ENCODE measurements at places on chromosomes 2 and 18.

GRCh38 chr2:30162806-30163205, 16.0 kb downstream of the YPEL5 start:
- no peak for DNase-seq

DNA sequence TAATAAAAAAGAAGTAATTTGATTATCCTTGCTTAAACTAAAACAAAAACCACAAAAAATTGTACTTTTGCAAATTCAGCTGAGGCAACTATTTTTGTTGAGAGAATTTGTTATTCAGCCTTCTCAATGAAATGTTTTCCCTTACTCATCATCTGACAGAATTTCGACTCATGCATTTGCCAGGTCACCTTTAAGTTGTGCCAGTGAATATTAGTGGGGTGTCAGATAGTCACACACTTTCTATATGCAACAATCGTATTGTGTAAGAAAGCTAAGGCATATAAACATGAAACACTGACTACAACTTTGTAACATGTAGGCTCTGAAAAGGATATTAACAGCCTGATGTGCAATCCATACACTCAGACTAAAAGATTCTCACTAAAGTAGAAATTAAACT, 1653.1 kb upstream of the SLC39A10 start:
- DNase-seq: no peak

DNA sequence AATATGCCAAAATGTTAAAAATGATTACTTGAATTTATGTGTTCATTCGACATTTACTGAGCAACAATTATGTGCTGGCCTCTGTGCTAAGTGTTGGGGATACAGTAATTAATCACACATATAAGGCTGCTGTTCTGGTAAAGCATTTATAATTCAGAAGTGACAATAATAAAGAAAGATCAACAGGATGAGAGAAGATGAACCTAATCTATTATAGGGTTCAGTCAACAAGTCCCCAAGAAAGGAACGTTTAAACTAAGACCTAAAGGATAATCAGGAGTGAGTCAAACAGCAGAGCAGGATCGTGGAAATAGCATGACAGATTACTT, 60.1 kb upstream of the COX7A2L start:
- DNase-seq: no peak

DNA sequence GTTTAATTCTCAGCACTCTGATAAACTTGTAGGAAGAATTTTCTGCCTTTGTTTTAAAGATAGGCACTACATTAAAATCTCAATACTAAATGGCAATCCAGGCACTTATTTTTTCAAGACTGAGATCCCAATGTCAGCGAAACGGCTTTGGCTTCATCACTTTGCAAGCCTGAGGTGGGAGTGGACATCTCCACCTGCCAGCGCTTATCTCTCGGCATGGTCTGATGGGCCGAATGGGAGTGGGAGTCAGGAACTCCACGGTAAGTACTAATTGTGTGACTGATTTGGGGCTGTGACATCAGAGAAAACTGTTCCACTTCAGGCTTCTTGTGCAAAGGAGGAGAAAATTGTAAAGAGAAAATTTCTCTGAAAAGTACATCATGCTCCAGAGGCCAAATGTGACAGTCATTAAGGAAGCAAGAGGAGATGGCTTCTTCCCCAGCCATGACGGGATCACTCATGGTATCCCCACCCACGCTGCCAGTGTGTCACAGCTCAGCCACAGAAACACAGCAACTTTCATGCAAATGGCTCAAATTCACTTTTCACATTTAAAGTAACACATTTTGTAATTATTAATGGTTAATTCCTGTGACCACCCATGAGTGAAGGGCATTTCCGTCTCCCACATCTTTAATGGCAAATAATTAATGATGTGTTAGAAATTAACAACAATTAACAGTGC, 385.5 kb upstream of the HNRNPA3 start:
- no peak for DNase-seq

GRCh38 chr2:10305254-10305635, 2.5 kb downstream of the HPCAL1 start:
- DNase-seq: no peak

GRCh38 chr2:10499911-10500521, 51.9 kb upstream of the ODC1 start:
- DNase-seq: no peak

DNA sequence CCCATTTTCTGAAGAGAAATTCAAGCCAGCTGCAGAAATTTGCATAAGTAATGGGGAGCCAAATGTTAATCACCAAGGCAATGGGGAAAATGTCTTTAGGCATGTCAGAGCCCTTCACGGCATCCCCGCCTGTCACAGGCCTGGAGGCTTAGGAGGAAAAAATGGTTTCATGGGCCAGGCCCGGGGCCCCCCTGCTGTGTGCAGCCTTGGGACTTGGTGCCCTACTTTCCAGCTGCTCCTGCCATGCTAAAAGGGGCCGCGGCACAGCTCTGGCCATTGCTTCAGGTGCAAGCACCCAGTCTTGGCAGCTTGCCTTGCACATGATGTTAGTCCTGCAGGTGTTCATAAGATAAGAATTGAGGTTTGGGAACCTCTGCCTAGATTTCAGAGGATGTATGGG, 1235.7 kb downstream of the DPP10 start:
- no peak for DNase-seq

DNA sequence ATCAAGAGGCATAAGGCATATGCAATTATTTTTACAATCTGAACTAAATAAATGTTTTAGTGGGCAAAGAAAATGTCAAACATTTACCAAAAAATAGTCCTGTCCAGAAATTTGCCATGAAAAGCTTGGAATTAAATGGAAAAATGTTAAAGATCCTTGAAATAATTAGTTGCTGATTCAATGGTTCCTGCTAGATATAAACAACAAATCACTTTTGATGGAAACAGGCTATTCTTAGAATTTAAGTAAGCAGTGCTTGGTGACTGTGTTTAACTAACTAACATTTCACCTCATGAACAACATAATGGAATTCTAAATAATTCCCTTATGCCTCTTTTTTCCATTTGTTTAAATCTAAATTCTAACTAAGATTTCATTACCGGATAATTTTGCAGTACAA, 3.9 kb downstream of the RND3 start:
- no peak for DNase-seq

DNA sequence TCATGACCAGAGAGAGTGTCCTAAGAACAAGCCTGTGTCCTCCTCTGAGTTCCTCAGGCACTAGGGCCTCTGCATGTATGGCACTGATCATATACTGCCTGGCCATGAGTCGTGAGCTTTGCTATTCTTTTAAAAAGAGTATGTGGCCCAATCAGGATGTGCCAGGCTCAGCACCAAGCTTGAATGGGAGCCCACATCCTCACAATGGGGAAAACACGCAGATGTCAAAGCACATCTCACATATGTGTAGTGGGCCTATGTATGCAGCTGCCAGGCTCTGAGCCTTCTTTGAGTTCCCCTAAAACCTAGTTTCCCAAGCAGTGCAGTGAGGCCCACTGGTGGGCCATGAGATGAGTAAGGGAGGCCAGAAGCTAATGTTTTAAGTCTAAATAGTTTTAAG, 69.9 kb upstream of the SLC1A4 start:
- no peak for DNase-seq

GRCh38 chr2:29065068-29065811, 9.1 kb downstream of the PCARE start:
- DNase-seq: no peak

DNA sequence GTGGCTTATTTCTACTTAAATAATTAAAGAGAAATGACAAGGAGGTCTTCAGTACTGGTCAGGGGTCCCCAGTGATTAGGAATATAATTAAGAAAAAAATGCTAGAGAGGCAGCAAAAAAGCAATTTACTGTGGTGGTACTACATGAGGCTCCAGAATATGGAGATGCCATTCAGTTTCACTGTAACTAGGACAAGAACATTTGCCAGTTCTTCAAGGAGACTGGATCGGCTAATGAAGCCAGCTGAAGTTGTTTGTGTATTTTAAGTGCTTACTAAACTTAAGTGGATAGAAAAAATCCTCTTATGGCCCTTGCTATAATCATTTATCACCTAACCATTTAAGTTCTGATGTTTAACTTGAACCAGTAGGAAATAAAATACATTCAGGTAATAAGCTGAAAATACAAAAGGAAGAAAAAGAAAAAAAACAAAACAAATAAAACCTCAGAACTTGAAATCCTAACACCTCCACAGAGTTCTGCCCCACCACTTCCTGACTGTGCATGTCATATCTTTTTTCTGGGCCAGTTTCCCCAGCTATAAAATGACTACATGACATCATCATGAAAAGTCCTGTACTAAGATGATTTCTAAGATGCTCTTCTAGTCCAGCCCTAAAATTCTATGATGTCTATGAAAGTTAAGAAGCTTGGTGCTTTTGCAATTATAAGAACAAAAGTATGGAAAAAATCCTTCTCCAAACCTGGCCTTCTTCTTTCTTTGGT, 98.0 kb downstream of the TRABD2A start:
- DNase-seq: no peak

GRCh38 chr2:166181813-166182154, 54.0 kb upstream of the SCN1A start:
- no peak for DNase-seq

GRCh38 chr18:3441290-3441689, 8.7 kb upstream of the TGIF1 start:
- no peak for DNase-seq

GRCh38 chr2:230898713-230899091, 26.3 kb downstream of the GPR55 start:
- DNase-seq: no peak

- no peak for DNase-seq
Measured at GRCh38 chr18:30386624-30387023, 655.9 kb downstream of the DSC3 start.

DNA sequence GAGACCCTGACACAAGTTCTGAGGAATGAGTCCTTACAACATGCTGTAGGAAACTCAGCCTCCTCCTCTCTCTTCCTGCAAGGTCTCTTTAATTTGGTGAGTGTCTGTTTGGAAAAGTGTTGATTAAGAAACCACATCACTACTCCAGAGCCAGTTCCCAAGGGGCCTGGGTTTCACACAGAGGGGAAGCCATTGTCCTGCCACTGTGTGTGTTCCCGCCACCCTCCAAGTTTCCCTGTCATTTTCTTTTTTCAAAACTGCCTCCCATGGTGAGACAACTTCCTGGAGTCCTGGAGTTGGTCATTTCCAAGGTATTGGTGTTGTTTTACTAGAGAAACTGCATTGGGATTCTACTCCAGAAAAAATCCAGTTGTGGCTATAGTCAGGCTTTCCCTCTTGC, 232.0 kb upstream of the PARD3B start:
- DNase-seq: no peak

- DNase-seq: no peak
Measured at GRCh38 chr2:73842739-73843019, 13.9 kb downstream of the STAMBP start.

GRCh38 chr2:224122542-224122941, 83.5 kb upstream of the SERPINE2 start:
- DNase-seq: no peak

GRCh38 chr2:206275312-206276055, 1.0 kb downstream of the ZDBF2 start:
- peak; percentile 4 for DNase-seq

DNA sequence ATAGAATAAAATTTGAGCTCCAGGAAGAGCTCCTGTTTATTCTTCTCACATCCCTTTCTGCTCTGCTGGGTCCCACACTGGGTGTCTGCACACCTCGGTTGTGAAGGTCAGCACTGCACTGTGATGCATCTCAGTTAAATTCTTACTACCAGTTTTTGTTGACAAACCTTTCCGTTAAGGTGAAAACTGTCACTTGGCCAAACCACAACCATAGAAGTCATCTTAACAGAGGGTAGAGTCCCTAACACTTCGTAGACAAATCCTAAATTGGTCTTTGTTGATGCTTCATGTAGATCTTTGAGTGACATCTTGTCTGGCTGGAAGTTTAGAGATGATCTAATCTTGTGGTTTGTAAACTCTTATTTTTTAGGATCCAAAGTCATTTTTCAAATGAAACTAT, 167.4 kb upstream of the MAP3K20 start:
- DNase-seq: no peak
